ENCODE measurements at places on chromosomes 6 and 20.
A peak's percentile ranks its signal among the peaks of the same experiment; 100 is the strongest.

GRCh38 chr20:43563429-43563828 is 4.6 kb downstream of the SGK2 start:
- no peak for DNase-seq

GRCh38 chr20:15817351-15817750 is 755.9 kb downstream of the KIF16B start:
- DNase-seq = no peak

DNA sequence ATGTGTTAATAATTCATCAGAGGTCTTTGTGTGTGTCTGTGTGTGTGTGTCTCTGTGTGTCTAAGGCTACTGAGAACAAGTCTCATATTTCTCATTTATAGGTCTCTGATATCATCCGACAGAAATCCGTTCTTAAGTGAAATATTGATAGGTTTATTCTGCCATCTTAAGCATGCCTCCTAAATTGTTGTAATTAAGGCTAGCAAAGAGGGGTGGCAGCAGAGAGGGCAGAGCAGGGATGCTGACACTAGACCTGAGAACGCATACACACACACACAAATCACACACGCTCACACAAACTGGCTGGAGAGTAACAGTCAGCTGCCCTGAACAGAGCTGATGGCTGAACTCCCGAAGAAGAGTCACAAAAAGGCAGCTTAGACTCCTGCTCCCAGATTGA is 84.9 kb upstream of the LRFN2 start:
- DNase-seq = no peak

GRCh38 chr6:40719671-40720374 is 132.7 kb upstream of the LRFN2 start:
- peak; percentile 24 for DNase-seq

DNA sequence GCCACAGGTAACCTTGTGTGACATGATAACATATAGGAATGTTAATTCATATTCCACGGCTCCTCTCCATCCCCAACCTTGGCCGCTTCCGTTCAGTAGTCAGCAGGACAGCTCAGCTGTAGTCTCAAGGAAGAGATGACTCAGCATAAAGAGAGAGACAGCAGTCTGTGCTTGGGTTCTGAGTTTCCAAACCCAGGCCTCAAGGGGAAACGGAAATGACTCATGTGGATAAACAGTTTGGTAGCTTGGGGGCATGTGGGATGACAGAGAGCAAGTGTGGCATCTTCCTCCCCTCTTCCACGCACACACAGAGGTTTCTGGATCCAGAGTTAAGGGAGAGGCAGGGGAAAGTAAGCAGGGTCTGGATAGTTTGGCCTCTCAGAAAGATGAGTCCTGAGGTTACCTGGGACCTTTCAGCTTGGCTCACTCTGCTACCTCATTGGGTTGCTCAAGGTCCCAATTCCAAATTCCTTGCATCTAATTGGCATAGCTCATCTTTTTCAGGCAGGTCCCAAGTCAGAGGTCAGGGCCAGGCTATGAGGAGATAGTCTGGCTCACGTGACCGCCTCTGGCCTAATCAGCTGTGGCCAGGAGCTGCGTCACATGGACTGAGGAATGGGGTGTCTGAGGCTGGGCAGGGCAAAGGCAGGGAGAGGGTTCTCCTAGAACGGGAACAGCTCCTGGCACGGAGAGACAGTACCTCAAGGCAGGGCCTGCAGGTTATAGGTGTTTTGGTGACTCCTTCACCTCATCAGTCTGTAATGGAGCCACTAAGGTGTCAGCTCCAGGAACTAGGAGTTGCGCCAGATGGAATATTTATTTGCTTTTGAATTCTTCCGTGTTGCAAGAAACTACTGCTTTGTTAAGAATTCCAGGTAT is 36.5 kb upstream of the MLN start:
- DNase-seq = peak; percentile 32

DNA sequence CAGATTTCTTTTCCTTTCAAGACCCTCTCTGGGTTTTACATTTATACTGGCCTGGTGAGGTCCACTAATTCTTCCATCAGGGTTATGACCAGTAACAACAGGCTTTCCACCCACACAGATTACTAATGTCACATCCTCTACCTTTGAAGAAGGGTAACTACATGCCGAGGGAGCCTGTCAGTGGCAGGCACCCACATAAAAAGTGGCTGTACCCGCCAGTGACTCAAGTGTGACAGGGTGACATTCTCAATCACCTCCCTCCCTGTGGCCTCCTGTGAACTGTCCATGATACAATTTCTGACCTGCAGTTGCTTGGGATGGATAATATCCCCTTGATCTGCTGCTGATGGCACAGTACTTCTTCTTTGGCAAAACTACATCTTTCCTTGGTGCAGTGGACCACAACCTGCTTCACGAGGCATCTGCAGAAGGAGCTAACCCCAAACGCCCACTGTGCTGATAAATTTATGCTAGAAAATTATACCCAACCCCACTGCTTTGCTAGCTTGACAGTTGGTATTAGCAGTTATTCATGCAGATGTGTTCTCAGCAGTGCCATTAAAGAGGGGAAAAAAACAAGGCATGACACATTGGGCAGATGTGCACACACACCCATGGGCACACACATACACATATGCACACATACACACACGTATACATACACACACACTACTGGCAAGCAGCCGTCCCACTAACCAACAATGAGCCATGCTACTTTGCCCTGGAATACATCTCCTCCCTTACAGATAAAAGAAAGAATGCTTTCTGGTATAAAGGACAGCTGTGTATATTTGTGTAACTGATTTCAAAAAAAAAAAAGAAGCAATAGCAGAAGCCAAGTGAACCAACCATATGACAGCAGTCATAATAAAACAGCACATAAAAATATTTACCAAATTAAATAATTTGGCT is 20.8 kb downstream of the GFOD1 start:
- DNase-seq = no peak

DNA sequence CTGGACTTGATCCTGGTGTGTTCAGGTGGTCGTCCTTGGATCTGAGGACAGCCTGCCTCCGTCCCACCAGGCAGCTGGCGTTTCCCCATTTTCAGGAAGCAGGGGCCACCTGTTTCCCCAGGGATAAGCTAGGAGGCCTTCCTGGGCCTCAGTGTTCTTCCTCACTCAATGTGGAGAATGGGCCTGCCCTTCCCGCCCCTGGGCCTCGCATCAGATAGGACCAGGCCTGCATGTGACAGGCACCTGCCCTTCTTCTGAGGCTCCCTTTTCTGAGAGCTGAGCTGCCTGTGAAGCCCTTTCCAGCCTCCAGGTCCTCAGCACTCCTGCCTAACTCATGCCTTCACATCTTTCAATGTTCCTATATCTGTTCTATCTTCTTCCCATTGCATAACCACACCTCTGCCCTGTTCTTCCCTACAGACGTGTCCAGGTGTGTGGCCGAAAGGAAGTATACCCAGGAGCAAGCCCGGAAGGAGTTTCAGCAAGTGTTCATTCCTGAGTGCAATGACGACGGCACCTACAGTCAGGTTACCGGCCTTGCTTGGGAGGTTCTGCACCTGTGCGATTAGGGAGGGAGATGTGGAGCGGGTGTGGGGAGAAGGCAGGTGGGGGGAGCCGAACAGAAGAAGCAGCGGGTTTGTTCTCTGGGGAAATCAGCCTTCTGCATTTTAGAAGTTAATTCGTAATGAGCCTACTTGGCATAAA is 85.1 kb downstream of the SMOC2 start:
- no peak for DNase-seq

GRCh38 chr6:34200340-34200971 is 36.2 kb upstream of the HMGA1 start:
- no peak for DNase-seq

DNA sequence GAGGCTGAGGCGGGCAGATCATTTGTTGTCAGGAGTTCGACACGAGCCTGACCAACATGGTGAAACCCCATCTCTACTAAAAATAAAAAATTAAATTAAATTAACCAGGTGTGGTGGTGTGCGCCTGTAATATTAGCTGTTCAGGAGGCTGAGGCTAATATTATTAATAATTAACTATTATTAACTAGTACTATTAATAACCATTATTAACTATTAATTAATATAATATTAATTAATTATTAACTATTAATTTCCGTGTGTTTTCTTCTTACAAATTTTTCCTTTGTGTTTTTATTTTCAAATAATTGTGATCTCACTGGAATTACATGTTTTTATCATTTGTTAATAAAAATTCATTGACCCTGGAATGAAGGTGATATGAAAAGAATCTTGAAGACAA is 557.4 kb upstream of the ADGRB3 start:
- no peak for DNase-seq

DNA sequence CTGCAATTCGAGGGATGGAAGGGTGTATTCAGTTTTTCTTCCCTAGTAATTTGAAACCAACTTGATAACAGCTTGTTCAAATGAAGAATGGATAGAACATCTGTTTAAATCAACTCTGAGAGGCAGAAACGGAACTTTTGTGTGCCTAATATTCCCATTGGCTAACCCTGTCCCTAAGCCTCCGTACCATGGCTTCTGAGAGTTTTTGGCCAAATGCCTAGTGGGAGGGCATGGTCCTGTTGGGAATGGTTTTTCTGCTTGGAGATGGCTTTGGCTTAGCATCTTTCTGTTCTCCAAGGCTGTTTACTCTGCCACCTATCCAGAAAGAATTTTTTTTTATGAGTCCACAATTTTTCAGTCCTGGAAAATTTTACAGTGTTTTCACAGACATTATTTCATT is 126.7 kb upstream of the MLIP start:
- DNase-seq = no peak

GRCh38 chr6:110856296-110856695 is 18.3 kb upstream of the AMD1 start:
- DNase-seq = no peak

GRCh38 chr6:90586546-90586835 is 381 bp downstream of the MAP3K7 start:
- DNase-seq = no peak

DNA sequence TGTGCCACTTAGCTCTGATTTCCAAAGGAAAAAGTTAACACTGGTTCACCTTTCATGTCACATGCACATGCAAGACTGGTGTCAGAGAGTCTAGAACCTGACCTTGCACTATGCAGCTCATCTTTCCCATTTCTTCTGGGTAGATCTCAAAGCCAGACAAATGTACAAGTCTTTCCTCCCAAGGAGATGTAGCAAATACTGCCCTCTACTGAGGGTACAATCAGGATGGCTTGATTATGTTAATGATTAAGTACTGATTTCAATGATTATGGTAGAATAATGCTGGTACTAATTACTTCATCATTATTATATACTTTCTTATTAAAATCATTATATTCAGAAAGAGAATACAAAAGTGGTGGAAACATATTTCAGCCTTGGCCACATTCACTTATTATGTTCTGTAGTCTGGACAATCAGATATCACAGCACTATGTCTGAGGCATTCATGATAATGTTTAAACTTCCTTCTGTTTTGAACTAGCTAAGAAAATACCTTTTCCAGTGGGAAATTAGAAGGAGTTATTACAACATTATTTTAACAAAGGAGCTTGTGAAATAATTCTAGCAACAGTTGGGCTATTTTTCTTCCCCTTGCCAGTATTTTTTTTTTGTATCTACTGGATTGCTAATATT is 68.5 kb upstream of the FOXO3 start:
- no peak for DNase-seq
